Heart left ventricle (tissue), 16 donors: ENCODE measurements at places on chromosomes 13 and 19. TPM values are rescaled to one million over a fixed set of nuclear protein-coding genes. Genes with fewer than 3 reads are reported as not detected.

The OLFM2 gene
- polyA plus RNA-seq = 2.2 TPM

The ZIM2 gene
- polyA plus RNA-seq = not detected

The CYP4F12 gene
- polyA plus RNA-seq = 8.9 TPM

The ZNF737 gene
- polyA plus RNA-seq = 2.1 TPM

The TSEN34 gene
- polyA plus RNA-seq = 10.2 TPM

The SAFB2 gene
- 49.7 TPM for polyA plus RNA-seq

The EDDM13 gene
- not detected for polyA plus RNA-seq

The XRCC1 gene
- 11.3 TPM for polyA plus RNA-seq

The ERFL gene
- not detected for polyA plus RNA-seq

The CYP4F22 gene
- polyA plus RNA-seq = not detected

The C19orf67 gene
- not detected for polyA plus RNA-seq

The OR7A5 gene
- polyA plus RNA-seq = not detected

The SRRM5 gene
- polyA plus RNA-seq = 0.15 TPM

The ACER1 gene
- not detected for polyA plus RNA-seq

The HSPB6 gene
- polyA plus RNA-seq = 457 TPM

The TYROBP gene
- 17.1 TPM for polyA plus RNA-seq

The PTH2 gene
- polyA plus RNA-seq = not detected

The CHAF1A gene
- polyA plus RNA-seq = 5.6 TPM

The ZNF208 gene
- 9.1 TPM for polyA plus RNA-seq

The ZNF382 gene
- polyA plus RNA-seq = 5.4 TPM

The KLK15 gene
- not detected for polyA plus RNA-seq

The U2AF2 gene
- polyA plus RNA-seq = 72.7 TPM

The PLPPR3 gene
- not detected for polyA plus RNA-seq

The CATSPERD gene
- polyA plus RNA-seq = not detected

The MAB21L1 gene
- 0.23 TPM for polyA plus RNA-seq

The HRC gene
- polyA plus RNA-seq = 867 TPM

The NFIX gene
- 42.1 TPM for polyA plus RNA-seq

The DGKH gene
- polyA plus RNA-seq = 2.3 TPM

The C19orf44 gene
- polyA plus RNA-seq = 1.9 TPM

The ZGLP1 gene
- 1.1 TPM for polyA plus RNA-seq

The ZNF350 gene
- 5.5 TPM for polyA plus RNA-seq

The GPR12 gene
- 0.01 TPM for polyA plus RNA-seq

The CCDC97 gene
- polyA plus RNA-seq = 16.0 TPM

The OSCAR gene
- 0.38 TPM for polyA plus RNA-seq

The CASP14 gene
- polyA plus RNA-seq = not detected

The FUT3 gene
- polyA plus RNA-seq = 0.07 TPM

The C1QTNF9B gene
- polyA plus RNA-seq = 1.8 TPM

The TMC4 gene
- polyA plus RNA-seq = 1.2 TPM

The KLK4 gene
- polyA plus RNA-seq = not detected

The OR10H5 gene
- not detected for polyA plus RNA-seq

The SYNGR4 gene
- polyA plus RNA-seq = not detected

The MTUS2 gene
- polyA plus RNA-seq = 75.0 TPM

The CABP5 gene
- not detected for polyA plus RNA-seq

The LRRC8E gene
- 2.6 TPM for polyA plus RNA-seq

The N4BP2L1 gene
- polyA plus RNA-seq = 8.2 TPM

The SWSAP1 gene
- polyA plus RNA-seq = 1.9 TPM

The LRG1 gene
- 0.23 TPM for polyA plus RNA-seq
